ENCODE measurements at places on chromosomes 2 and 18. TPM values are rescaled to one million over a fixed set of nuclear protein-coding genes. Genes with fewer than 3 reads are reported as not detected.

Gene FOXI3
- not detected for total RNA-seq

Gene SPP2
- not detected for total RNA-seq

Gene ABCB11
- not detected for total RNA-seq

Gene NT5C1B
- not detected for total RNA-seq

Gene MOB4
- 69.4 TPM for total RNA-seq

Gene NLRC4
- total RNA-seq, result not detected

Gene BCL11A
- total RNA-seq, result 1.7 TPM

Gene DSG1
- total RNA-seq, result not detected

Gene CD8B
- total RNA-seq, result not detected

Gene IL37
- not detected for total RNA-seq

Gene ZNF142
- total RNA-seq, result 3.3 TPM

Gene ITGB6
- total RNA-seq, result under 0.01 TPM

Gene TUBA3E
- total RNA-seq, result not detected

Gene IL36B
- not detected for total RNA-seq

Gene ZAP70
- not detected for total RNA-seq

Gene RAX
- total RNA-seq, result not detected

Gene RNF149
- 26.4 TPM for total RNA-seq

Gene BMP10
- not detected for total RNA-seq

Gene MAPRE2
- 24.2 TPM for total RNA-seq

Gene TUBB8B
- total RNA-seq, result not detected

Gene SETBP1
- total RNA-seq, result 0.28 TPM

Gene ZNF638
- 142 TPM for total RNA-seq

Gene ALLC
- not detected for total RNA-seq

Gene ANKRD36C
- total RNA-seq, result 32.8 TPM

Gene ATP8B1
- total RNA-seq, result 136 TPM

Gene TRAK2
- total RNA-seq, result 65.4 TPM

Gene TRABD2A
- total RNA-seq, result 19.7 TPM

Gene LRRTM4
- not detected for total RNA-seq

Gene PTPRN
- total RNA-seq, result 5.2 TPM

Gene CCL20
- not detected for total RNA-seq

Gene AKAIN1
- total RNA-seq, result not detected

Gene RESP18
- total RNA-seq, result not detected

Gene TMEM247
- total RNA-seq, result not detected

Gene SERPINB4
- total RNA-seq, result not detected

Gene VWC2L
- not detected for total RNA-seq

Gene RNF152
- 18.9 TPM for total RNA-seq

Gene HOXD4
- total RNA-seq, result not detected

Gene SPDYA
- total RNA-seq, result not detected

Gene CNGA3
- total RNA-seq, result not detected

Gene RIF1
- total RNA-seq, result 43.9 TPM

Gene MXD1
- total RNA-seq, result 3.1 TPM

Gene PLEK
- total RNA-seq, result under 0.01 TPM

Gene DNER
- total RNA-seq, result under 0.01 TPM

Gene MOGAT1
- not detected for total RNA-seq

Gene PSMA8
- total RNA-seq, result not detected

Gene RTKN
- total RNA-seq, result 11.1 TPM

Gene SUMO1
- 90.0 TPM for total RNA-seq

Gene NTSR2
- not detected for total RNA-seq
